ENCODE measurements at places on chromosomes 13 and 19.
A peak's percentile ranks its signal among the peaks of the same experiment; 100 is the strongest.

DNA sequence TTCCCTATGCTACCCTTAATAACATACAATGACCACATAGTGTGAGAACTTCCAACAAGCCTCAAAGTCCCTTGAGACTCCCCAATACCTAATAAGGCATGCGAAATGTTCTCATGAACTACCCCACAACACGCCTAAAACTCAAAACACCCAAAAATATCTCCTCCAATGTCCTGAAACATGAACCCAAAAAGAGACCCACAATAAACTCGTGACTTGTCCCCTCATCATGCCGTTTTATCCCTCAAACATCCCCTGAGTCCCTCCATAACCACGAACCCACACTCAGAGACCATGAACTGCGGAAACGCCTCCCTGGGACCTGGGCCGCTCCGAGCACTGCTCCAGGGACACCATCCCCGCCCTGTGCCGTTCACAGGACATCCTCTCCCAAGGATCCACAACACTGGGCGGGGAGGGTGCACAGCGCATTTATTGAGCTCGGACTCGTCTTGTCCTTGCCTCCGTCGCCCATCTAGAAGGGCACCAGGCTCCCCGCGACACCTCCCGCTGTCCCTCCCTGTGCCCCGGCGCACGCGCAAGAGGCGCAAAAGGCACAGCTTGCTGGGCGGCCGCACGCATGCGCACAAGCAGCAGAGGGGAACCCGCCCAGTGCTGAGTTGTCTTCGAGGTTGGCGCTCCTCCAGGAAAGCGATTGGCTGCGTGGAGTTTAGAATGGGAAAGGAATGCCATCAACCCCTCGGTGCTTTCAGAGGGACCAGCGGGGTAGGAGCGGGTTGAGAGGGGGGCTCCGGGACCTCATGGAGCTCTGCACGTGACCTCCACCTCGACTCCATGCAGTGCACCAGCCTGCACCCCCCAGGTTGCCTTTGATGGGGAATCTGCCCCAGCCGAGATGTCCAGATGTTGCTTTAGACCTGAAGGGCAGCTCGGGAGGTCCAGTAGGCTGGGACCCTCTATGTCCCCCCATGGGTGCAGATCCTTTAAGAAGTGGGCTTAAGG, 8.8 kb downstream of the FXYD3 start:
- no peak for DNase-seq

DNA sequence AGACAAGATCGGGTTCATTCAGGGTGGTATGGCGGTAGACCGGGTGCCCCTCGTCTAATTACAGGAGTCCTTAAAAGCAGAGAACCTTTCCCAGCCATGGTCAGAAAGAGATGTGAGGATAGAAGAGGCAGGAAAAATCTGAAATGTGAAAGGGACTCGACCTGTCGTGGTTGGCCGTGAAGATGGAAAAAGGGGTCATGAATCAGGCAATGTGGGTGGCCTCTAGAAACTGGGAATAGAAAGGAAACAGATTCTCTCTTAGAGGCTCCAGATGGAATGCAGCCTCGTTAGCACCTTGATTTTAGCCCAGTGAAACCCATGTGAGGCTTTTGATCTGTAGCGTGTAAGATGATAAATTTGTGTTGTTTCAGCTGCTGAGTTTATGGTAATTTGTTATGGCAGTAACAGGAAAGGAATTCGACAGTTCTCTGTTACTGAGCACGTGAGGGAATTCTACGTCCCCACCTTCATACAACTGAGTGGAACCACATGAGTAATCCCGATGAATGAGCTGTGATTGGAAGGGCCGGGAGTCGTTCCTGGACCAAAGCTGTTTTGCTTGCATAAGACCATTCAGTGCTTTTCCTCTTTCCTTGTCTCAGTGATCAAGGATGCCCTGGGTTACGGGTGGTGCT, 11.0 kb upstream of the CA11 start:
- DNase-seq: no peak

GRCh38 chr19:39557811-39558623, 18.1 kb upstream of the EID2 start:
- no peak for DNase-seq

GRCh38 chr13:40897053-40897452, 107.6 kb downstream of the SLC25A15 start:
- no peak for DNase-seq

GRCh38 chr13:93558637-93559036, 332.0 kb downstream of the GPC6 start:
- DNase-seq: no peak

DNA sequence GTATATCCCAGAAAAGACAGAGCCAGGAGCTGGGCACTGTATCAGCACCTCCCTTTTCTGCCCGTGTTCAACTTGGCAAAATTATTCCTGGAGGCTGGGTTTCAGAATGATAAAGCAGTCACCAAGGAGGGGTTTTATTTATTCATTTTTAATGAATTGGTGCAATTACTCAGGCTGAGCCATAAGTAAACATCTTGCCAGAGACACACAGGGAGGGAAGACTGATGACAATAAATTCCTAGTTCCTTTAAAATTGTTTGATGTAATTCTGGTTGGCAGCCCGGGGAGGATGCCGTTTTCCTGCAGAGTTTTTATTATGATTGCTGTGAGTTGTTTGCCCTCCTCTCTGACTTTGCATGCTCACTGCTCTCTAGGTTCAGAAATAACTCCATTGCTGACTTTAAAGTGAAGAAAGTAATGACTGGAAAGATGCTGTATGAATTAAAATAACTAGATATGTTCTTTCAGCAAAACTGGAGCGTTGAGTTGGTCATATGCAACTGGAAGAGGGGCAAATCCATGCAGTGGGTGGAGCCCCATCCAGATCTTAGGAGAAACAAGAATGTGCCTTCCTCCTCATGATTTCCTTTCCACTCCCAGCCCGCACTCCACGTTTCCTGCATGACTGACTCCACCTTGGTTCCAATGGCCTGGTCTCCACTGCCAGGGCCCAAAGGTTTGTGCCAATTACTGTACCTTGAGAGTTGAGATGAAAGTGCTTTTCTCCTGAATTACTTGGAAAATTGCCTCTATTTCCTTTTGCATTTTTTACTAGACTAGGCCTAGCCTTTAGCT, 182.1 kb downstream of the RFC3 start:
- peak; percentile 47 for DNase-seq

DNA sequence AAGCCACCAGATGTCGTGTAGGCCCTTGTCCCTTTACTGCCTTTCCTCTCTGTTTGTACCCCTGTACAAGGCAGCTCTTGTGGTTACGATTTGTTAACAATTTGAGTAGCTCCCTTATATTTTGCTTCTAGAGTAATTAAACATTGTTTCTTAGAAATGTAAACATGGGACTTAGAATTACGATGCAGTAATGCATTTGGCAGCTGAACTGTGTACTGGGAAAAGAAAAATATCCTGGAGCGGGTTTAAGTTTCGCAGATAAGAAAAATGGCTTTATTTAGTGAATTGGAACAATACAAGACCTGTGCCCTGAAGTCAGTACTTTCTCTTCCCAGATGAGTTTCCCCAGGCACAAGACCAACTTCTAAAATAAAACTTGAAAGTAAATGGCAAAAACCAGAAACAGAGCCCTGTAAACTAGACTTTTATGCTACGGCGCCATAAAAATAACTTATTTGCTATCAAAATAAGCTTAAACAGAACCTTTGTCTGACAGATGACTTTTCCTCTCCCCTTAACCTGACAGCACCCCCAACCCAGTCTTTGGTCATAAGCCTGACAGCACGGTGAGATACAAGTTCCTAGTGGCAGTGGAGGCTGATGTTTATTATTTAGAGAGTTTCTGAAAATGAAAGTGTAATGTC, 63.0 kb downstream of the LRCH1 start:
- no peak for DNase-seq

All from NCI-H2081 treated with DMSO at 0.1 percent for 48 hours (cell line).